ENCODE measurements at places on chromosomes 6 and 20.

GRCh38 chr6:149867876-149868640 is 3.9 kb upstream of the LRP11 start:
- no peak for DNase-seq

- DNase-seq: no peak
Measured at GRCh38 chr6:6559994-6560570, 28.4 kb upstream of the LY86 start.

GRCh38 chr20:6055981-6056569 is 2.2 kb upstream of the LRRN4 start:
- no peak for DNase-seq

DNA sequence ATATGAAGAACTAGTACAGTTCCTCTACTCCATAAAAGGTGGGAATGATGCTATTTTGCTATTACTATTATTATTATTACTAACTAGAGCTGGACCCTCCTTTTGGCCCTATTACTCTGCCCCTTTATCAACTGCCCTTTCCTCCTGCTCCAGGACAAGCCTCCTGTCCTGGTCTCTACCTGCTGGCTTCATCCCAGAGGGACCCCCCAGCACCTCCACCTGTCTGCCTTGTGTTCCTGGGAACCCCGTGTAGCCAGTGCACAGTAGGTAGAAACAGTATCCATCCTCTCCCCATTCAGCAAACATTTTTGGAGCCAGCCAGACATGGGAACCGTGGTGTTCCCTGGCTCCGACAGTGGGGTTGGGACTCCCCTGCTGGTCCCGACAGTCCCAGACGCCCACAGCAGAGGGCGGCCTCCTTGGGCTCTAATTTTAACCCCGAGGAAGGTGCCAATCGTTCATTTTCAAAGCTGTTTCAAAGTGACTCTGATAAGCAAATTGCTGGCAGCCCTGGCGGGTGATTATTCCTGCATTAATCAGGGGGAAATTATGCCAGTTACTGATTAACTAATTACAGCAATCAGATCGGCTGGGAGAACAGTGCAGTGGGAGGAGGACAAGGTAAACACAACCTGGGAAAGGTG is 44.2 kb upstream of the MDGA1 start:
- DNase-seq: no peak

DNA sequence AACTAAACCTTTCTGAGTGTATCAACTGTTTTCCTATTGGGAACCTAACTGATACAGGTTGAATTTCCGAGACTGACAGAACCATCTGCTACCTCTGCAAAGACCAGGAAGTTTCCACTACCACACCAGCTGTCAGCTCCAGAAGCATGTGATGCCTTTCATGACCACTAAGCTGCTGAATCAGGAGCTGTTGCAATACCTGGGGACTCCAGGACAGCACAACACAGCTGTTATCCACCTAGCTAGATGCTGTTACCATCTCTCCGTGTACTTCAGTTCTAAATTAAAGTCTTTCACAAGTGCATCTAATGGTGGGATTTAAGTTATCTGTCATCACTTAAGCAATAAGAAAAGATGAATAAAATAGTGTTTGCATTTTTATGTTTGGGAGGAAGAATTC is 158.2 kb upstream of the IMPG1 start:
- no peak for DNase-seq

DNA sequence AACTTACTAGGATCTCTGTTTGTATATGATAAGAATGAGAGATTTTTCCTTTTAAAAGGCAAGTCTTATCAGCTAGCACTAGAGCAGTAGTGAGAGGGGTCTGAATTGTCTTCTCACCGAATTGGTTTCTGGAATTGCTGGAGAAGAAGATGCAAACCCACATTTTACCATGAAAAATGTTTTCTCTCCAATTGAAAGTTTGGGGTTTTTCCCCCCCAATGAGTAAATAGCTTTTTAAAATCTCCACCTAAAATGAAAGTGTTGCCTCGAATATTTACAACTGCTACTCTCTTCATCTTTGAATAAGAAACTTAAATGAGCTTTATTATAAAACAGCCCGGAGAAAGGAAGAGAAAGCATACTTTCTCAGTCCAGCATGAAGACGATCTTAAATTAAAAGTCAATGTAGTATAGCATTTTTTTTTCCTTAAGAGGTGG is 1.8 kb downstream of the TCF21 start:
- DNase-seq: no peak

- no peak for DNase-seq
Measured at GRCh38 chr20:8082025-8082424, 50.0 kb upstream of the PLCB1 start.

All from stimulated activated CD4-positive, alpha-beta T cell treated with anti-CD3 and anti-CD28 coated beads, Interleukin-1b, Interleukin-23, amount 100 ng/mL, for 4 hours (primary cell).